ENCODE measurements at places on chromosomes 16 and 17. TPM values are rescaled to one million over a fixed set of nuclear protein-coding genes. Genes with fewer than 3 reads are reported as not detected.

Gene LAT
- total RNA-seq: 3.5 TPM

Gene HSD17B2
- total RNA-seq: 1.7 TPM

Gene C1QTNF8
- not detected for total RNA-seq

Gene SEPTIN12
- total RNA-seq: not detected

Gene C17orf78
- not detected for total RNA-seq

Gene MT1A
- total RNA-seq: 2.9 TPM

Gene CLCN7
- 18.6 TPM for total RNA-seq

Gene GALNS
- 17.0 TPM for total RNA-seq
